ENCODE measurements at places on chromosomes 12 and 14.

GRCh38 chr12:62898526-62898925 is 36.4 kb downstream of the PPM1H start:
- DNase-seq: no peak

GRCh38 chr14:70794294-70794693 is 15.0 kb downstream of the MAP3K9 start:
- no peak for DNase-seq

DNA sequence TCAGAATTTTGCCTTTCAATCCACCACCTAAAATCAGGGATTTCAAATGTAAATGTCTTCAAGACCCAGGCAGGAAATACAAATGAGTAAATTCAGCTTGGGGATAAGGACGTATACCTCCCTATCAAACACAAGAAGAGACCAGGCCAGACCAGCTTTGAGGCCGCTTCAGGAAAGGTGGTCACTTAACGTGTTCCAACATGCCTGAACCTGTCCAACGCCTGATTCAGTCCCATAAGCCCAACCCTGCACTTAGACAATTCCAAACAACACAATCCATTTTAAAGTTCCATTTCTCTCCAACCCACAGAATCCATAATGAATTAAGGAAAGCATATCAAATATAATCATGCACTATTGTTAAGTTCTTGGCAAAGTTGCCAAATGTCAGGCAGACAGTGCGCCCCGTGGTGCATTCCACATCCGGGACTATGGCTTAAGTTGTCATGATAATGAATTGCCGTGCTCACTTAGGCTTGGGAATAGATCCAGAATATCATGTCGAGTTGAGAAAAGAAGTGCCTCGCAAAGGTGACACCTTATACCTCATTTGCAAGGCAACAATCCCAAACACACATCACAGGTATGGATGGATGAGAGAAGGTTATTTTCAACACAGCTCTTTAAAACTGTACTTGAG is 35.5 kb downstream of the CCDC60 start:
- no peak for DNase-seq

DNA sequence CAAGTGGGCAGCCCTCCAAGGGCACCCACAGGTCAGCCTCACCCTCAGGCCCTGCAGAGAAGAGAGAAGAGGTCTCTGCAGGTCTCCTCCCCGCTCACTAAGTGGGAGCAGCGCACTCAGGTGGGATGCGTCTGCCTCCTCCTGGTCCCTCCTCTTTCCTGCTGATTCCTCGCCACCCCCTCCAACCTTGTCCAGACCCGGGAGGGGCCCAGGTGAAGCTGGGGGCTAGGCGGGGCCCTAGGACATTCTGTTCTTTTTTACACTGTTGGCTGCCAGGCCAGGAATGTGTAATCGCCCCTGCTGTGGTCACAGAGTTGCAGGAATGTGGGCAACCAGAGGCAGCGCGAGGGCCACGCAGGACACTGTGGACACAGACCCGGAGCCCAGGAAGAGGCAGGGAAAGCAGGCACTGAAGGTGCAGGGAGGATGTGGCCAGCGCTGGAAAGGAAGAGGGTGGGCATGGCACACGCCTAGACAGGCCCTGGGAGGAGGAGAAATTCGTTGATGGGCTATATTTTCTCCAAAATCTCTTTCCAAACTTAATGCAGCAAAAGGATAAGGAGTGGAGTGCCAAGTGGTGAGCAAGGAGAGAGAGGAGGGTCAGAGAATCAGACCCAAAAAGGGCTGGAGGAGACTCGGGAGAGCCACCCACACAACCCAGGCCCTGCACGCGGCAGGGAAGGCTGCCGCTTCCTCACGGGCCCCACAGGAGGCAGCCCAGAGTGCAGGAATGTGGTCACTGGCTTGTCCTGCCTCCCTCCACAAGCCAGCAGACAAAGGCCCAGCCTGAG is 911 bp upstream of the SCNN1A start:
- DNase-seq: no peak

DNA sequence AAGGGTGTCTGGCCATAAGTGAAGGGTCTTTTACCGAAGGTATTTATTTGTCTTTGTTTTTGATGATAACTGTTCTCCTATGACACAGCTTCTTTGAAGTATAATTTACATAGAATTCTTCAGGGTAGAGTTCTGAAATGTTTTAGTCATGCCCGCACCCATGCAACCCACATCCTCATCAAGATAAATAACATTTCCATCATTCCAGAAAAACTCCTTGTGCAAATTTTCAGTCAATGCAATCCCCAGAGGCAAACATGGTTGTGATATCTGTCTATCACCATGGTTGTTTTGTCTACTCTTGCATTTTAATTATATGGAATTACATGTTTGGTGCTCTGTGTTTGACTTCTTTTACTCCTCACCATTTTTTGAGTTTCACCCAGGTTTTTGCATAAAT is 837.8 kb downstream of the AACS start:
- DNase-seq: no peak

DNA sequence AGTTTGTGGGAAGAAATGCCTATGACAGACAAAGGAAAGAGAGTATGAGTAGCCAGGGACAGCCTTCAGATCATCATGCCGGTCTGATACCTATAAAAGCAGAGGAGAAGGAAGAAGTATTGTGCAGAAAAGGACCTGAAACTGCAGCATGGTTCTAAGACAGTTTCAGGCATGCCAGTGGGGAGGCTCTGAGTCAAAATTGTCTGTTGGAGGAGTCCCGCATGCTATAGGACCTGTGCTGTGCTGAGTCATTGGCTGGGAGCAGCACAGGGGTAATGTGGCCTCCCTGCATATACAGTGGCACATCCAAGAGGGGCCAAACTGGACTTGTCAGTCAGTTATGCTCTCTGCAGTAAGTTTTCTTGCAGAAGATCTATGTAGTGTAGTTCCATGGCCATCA is 40.7 kb downstream of the NEUROD4 start:
- DNase-seq: no peak

- no peak for DNase-seq
Measured at GRCh38 chr12:3827301-3828000, 45.7 kb downstream of the PARP11 start.

DNA sequence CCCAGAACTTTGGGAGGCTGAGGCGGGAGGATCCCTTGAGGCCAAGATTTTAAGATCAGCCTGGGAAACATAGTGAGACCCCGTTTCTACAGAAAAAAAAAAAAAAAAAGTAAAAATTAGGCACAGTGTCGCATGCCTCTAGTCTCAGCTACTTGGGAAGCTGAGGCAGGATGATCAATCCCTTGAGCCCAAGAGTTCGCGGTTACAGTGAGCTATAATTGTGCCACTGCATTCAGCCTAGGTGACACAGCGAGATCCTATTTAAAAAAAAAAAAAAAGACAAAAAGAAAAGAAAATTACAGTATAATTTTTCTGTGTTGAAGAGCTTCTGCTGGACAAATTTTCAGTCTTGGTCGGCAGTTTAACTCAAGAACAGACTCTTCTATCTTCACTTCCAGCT is 133.9 kb upstream of the FGD4 start:
- no peak for DNase-seq

DNA sequence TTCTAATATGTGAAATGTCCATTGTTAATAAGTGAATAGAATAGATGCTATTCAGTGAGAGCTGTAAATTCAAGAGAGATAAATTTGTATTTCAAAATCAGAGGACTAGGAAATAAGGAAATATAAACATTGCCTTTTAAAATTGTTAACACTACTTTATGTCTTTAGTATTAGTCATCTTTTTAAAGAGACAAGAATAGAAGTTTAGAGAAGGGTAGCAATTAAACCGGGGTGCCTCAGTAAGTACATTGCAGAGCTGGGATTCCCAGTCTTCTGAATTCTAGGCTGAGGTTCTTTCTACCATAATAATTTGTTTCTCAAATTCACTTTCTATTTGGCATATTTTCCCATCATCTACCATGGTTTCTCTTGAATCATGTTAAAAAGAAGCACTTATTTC is 498.6 kb downstream of the SLC16A7 start:
- DNase-seq: no peak

DNA sequence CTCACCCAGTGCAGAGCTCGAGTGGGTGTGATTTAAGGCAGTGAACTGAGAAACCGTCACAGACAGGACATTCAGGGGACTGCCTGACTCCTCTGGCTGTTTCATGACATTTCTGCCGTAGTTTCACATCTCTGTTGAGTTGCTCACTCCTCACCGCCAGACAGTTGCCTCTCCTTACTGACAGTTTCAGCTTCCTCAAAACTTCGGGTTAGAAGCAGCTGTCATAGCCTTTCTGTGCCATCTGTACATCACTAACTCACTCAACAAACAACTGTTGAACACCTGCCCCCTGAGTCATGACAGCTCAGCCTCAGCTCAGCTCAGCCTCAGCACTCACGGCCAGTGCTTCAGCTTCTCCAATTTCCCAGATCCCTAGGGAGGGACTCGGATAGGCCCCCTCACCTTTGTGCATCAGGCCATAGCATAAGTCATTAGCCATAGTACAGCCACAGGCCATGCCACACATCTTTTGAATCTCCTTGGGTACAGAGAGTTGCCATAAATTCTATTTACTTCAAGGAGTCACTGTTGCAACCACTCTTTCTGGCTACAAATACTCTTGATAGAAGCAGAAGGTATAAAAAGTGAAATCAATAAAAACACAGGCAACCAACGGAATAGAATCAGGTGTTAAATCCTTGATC is 6.2 kb upstream of the SLC15A4 start:
- DNase-seq: no peak
